ENCODE measurements at places on chromosomes 5 and 9.
A peak's percentile ranks its signal among the peaks of the same experiment; 100 is the strongest.

DNA sequence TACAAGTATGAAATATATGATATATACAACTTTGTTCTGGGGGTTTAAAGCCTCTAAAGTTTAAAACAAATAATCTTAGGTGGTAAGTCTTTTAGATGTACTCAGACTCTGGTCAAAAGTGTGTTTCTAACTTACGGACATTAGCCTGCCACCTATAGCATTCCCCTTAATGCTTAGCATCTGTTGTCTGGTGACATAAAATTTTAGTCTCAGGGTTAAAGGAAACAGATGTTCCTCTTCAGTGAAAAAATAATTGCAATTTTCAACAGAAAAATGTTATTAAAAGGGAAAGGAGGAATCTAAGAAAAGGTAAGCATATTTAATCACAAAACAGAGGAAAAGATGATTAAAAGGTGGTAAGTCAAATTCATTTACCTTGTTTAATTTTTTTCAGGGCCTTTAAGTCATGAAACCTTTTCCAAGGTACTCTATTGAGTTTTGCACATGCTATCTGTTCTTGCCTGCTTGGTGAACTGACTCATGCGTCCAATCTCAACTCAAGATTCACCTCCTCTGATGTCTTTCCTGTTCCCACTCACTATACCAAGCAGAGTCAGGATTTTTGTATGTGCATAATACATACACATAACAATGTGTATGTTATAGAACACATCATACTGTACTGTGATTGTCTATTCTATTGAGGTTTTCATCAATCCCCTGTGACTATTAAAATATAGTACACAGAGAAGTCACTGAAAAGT lies 7.9 kb downstream of the TMEM167A start:
- DNase-seq: no peak

- no peak for DNase-seq
These were observed 21.7 kb downstream of the SLC30A5 start for GRCh38 chr5:69115526-69115925.

DNA sequence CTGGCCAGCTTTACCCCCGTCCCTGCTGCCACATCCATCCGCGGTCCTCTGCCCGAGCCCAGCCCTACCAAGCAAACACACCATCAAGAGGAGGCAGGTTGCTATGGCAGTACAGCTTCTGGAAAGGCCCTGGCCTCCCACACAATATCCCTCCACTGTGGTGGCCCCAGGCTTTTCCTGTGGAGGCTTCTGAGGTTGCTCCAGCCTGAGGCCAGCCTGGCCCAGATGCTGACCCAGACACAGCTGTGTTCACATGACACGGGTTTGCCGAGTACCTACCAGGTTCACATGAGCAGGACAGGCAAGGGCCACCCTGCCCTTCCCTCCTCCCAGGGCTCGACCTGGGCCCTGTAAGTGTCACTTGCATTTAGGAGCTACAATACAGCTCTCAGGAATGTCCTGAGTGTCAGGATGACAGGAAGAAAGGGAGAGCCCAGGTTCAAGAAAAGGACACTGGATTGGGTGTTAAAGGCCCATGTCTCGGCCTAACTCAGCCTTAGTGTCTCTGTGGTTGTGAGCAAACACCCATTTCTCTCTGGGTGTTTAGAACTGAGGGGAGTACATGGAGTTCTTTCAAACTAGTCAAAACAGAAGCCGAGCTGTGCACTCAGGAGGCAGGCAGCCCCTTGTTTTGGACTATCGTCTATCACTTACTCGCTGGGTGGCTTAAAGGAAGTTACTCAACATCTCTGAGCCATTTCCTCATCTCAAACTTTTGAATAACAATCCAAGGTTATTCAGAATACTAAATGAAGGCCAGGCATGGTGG lies 40.2 kb downstream of the NAIF1 start:
- peak; percentile 42 for DNase-seq

- no peak for DNase-seq
These were observed 141.6 kb downstream of the BOD1 start for GRCh38 chr5:173474881-173475287.

DNA sequence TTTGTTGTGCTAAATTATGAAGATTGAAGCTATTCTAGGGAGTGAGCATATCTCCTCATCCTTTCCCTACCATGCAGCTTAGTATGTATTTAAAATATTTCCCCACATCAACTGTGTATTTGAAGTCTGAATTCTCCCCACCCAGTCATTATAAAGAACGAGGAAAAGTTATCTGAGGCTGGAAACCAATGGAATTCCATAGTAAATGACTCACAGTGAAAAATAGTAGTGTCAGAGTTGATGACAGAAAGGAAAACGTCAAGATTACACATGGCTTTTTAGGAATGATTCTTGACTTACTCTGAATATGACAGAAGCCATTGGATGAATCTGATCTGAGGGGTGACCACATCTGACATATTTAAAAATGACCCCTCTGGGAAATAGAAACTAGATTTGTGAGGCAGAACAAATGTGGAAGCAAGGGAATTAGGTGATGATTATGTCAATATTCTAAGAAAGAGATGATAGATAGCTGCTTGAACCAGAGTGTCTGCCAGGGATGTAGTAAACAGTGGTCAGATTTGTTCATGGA lies 1768.9 kb upstream of the CDH9 start:
- DNase-seq: no peak

- no peak for DNase-seq
These were observed 16.6 kb downstream of the SV2C start for GRCh38 chr5:76099756-76100155.

- DNase-seq: no peak
These were observed 503.4 kb downstream of the NFIB start for GRCh38 chr9:13810510-13810909.

All from stimulated activated naive CD4-positive, alpha-beta T cell treated with Interleukin-2 at 50 U/mL for 16 hours (primary cell).